ENCODE measurements at places on chromosomes 13 and 19.

DNA sequence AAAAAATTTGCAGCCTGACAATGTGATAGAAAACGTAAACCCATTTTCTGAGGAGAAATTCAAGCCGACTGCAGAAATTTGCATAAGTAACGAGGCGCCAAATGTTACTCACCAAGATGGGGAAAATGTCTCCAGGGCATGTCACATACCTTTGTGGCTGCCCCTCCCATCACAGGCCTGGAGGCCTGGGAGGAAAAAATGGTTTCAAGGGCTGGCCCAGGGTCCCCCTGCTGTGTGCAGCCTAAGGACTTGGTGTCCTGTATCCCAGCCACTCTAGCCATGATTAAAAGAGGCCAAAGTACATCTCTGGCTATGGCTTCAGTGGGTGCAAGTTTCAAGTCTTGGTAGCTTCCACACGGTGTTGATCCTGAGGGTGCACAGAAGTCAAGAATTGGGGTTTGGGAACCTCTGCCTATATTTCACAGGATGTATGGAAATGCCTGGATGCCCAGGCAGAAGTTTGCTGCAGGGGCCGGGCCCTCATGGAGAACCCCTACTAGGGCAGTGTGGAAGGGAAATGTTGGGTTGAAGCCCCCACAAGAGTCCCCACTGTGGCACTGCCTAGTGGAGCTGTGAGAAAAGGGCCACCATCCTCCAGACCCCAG is 1842.3 kb downstream of the PCDH9 start:
- DNase-seq: no peak

DNA sequence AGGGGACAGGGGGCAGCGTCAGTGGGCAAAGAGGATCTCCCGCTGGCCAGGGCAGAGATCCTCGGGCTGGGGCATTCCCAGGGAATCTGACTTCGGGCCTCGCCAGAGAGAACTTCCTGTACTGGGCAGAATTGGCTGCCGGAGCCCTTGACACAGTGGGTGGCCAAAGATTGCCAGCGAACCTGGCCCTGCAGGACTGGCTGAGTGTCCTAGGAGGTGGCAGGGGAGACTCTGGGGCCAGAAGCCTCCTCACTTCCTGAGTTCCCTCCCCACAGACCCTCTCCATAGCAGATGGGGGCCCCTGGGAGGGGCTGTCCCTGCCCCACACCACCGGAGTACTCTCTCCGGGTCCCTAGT is 19.3 kb downstream of the DPP9 start:
- DNase-seq: no peak

DNA sequence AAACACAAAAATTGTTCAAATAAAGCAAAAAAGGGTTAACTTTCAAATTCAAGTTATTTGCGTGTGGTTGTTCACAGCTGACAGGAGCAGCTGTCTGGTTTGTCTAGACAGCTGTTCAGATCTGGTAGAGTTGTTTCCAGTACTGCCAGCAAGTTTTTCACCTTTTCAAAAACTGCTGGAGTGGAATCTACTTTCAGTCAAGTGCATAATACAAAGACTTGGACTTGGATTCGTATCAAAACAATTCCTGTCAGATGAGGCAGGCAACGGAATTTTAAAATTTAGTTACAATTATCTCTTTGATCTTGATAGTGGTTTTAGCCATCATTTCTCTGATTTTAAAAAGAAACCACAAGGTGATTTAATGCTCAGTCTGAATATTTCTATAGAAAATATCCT is 51.7 kb upstream of the EEF1AKMT1 start:
- DNase-seq: no peak

- no peak for DNase-seq
Observed at GRCh38 chr13:73466561-73466960, 407.8 kb downstream of the KLF5 start.

DNA sequence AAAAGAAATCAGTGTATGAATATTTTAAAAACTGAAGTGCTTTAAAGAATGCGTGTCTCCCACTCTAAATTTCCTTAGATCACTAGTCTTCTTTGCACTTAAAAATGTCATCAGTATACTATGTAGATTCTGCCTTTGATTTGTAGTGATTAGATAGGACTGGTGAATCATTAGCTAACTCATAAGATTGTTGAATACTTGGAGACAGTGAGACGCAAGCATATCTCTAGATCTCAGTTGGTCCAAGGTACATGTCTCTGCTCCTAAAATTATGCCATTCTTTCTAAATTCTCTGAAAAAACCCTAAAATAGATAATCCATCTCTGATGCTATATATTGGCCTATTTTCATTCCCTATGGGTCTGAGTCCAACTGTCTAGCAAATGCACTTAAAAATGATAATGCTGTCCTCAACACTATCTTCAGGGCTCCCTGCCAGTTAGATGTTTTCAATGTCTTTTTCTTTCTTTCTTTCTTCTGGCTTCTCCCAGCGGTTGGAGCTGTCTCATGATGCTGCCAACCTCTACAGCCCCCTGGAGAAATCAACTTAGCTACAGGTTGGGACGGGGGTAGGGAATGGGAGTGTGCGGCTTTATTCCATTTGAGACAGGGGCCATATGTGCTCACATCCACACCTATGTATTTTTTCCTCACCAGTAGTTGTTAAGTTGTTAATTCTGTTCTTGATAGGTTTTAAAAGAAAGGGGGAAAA is 301.0 kb downstream of the NDFIP2 start:
- DNase-seq: no peak

DNA sequence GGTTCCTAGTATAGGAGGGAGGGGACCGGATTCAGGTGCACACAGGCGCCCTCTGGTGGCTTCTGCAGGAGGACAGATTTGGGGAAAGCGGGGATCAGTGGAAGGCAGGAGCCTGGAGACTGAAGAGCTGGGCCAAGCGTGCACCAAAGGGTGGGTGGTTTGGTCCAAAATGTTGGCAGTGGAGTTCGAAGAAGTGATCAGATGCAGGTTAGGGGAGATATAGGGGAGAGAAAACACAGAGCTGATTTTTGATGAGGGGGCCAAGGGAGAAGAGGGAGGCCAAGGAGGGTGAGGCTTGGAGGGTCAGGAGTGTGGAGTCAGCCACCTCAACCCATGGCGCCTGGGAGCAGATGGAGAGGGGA is 6.8 kb upstream of the CARM1 start:
- DNase-seq: peak; percentile 88

- DNase-seq: no peak
Observed at GRCh38 chr13:26074706-26075105, 22.9 kb upstream of the SHISA2 start.

DNA sequence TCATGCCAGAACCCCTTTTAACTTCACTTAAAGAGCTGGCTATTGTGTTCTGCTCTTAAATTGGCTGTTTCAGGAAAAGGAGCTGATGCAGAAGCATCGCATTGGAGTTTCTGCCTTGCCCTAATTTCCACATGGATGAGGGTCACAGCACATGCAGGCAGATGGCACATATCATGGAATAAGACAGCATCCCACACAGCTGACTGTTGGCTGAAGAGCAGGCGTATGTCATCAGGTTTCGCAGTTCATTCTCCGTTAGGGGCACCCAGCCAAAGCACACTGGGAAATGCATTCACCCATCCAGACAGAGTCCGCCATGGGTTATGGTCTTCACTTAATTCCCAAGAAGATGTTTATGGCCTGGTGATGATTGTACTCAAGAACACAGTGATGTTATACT is 572.5 kb downstream of the LIG4 start:
- DNase-seq: no peak

DNA sequence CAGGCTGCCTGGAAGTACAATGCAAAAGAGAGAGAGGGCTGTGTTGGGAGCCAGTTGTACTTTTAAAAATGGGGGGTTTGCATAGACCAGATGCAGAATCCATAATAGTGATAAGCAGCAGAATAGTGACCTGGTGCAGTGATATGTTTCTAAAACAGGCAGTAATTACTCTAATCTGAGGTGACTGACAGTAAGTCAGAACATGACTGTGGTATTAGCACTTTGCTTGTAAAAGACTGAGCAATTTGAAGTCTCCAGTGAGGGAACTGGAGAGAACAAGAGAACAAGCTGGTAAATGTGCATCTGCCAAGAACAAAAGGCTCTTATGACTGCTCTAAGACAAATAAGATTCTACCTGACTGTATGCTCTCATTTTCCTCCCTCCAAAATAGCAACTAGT is 383.4 kb downstream of the ITGBL1 start:
- DNase-seq: no peak

Measured in activated T-cell treated with anti-CD3 and anti-CD28 coated beads, Interleukin-2, amount 50 U/mL, for 72 hours (primary cell).